ENCODE measurements at places on chromosomes 11 and 22. TPM values are rescaled to one million over a fixed set of nuclear protein-coding genes. Genes with fewer than 3 reads are reported as not detected.
A peak's percentile ranks its signal among the peaks of the same experiment; 100 is the strongest.

- H3K4me1 ChIP-seq = peaks cover 10% of the 10 kb centered on the region
- H3K27me3 ChIP-seq = no peaks in the 10 kb centered on the region
- H3K4me3 ChIP-seq = no peak overlapping the region
- DNase-seq = no peak
These were observed 299.0 kb downstream of the ETS1 start for GRCh38 chr11:128288368-128288767.

GRCh38 chr11:93845181-93846092 is 5.0 kb downstream of the VSTM5 start:
- H3K4me3 ChIP-seq = no peak overlapping the region
- peaks cover 14% of the 10 kb centered on the region for H3K27me3 ChIP-seq
- DNase-seq = no peak

- H3K36me3 ChIP-seq = no peaks in the 10 kb centered on the region
- no peak overlapping the region for H3K27ac ChIP-seq
- no peak for DNase-seq
- H3K4me3 ChIP-seq = no peak overlapping the region
These were observed 21.2 kb downstream of the MS4A4E start for GRCh38 chr11:60221692-60222091.

DNA sequence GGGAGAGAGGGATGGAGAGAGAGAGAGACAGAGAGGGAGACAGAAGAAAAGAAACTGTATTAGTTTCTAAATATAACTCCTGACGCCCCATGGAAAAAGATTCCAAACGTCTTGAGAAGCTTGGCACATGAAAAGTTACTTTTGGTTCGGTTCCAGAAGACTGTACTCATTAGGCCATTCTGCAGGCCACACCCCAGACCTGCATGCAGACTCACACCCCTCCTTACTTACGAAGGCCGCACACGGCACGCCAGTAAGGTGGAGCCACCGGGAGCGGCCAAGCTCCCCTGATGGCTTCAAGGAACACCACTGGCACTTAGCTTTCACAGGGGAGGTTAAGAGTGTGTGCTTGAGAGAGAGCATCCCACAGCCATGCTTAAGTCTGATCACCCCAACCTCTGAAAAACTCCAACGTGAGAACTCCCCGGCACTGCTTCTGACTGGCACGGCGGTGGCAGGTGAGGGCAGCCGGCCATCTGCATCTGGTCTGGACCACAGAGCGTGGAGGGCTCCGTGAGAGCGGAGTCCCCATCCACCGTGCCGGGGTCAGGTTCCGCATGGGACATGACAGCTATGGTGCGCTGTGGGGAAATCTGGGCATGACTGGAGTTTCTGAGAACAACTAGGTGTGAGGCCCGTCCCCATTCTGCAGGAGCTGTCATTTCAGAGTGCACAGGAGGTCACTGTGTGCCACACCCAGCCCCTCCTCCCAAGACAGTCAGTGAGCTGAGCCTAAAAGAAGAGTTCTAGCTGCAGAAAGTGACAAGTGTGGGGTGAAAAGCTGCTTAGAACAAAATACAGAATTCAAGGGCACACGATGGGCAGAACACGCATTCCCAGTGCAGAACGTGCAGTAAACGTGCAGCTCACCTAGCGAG is 62.4 kb downstream of the MYH9 start:
- H3K4me1 ChIP-seq = peaks cover 29% of the 10 kb centered on the region
- peak overlapping the region; percentile 88 for H3K27ac ChIP-seq
- H3K4me3 ChIP-seq = no peak overlapping the region
- peaks cover 65% of the 10 kb centered on the region for H3K36me3 ChIP-seq
- no peak for DNase-seq
- no peaks in the 10 kb centered on the region for H3K27me3 ChIP-seq

JHY gene
- total RNA-seq = 1.4 TPM

DNA sequence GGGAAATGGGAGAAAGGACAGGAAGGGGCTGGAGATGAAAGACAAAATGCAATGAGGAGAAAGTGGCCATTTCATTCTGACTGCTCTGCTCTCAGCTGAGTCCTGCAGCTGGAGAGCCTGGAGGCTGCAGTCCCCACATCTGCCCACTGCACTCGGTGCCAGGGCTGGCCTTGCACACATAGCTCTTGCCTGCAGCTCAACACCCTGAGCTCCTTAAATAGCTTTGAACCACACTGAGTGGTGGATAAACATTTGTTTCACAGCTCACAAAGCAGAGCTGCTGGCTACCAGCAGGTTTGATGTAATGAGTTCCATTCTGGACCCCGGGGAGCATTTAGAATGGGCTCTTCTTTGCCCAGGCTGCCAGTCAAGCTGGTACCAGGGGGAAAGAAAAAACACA is 426.1 kb upstream of the CADM1 start:
- no peaks in the 10 kb centered on the region for H3K36me3 ChIP-seq
- H3K27me3 ChIP-seq = peaks cover 3% of the 10 kb centered on the region
- DNase-seq = no peak
- H3K4me3 ChIP-seq = no peak overlapping the region
- H3K4me1 ChIP-seq = peaks cover 20% of the 10 kb centered on the region

GRCh38 chr11:36532941-36533601 is 23.0 kb upstream of the TRAF6 start:
- peaks cover 16% of the 10 kb centered on the region for H3K27me3 ChIP-seq
- no peak overlapping the region for H3K4me3 ChIP-seq
- H3K27ac ChIP-seq = no peak overlapping the region
- peaks cover 22% of the 10 kb centered on the region for H3K36me3 ChIP-seq

CPT1A gene
- total RNA-seq = 28.1 TPM

DNA sequence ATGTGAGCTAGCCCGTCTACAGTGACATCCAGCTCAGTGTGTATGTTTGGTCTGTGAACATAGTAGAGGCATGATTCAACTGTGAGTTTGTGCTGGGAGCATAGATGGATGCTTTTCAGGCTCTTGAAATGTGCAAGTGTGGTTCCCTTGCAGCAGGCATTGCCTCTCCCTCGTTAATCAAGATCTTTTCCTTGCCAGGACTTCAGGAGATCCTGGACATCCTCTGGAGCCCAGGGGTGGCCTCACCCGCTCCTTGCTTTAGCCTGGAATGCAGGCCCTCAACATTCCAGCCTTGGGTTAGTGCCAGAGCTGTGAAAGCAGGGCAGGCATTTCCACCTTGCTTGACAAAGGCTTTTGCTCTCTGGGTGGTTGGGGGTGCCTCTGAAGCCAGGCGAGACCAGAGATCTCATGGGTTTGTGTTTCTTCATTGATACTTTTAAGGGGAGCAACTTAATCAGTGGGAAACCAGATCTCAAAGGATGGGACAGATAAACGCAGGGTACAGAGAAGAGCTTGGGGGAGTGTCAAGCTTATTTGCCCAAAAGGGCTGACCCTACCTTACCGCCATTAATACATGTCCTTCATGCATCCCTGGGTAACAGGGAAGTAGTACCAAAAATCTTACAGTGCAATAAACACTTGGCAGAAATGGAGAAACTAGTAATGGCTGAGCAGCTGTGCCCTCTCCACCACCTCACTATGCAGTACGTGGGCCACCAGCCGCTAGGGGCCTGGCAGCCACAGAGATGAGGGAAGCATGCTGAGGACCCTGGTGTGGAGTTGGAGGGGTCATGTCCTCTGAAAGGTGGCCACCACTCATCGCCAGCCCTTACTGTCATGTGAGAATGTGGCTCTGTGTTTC is 72.1 kb downstream of the PTPRJ start:
- no peak overlapping the region for H3K4me3 ChIP-seq
- H3K27me3 ChIP-seq = no peaks in the 10 kb centered on the region
- H3K4me1 ChIP-seq = peaks cover 68% of the 10 kb centered on the region
- H3K27ac ChIP-seq = peak overlapping the region; percentile 38

- DNase-seq = no peak
- H3K4me1 ChIP-seq = peaks cover 15% of the 10 kb centered on the region
- no peak overlapping the region for H3K27ac ChIP-seq
- no peak overlapping the region for H3K4me3 ChIP-seq
- no peaks in the 10 kb centered on the region for H3K36me3 ChIP-seq
These were observed 227.6 kb downstream of the MN1 start for GRCh38 chr22:27574002-27574366.

DNA sequence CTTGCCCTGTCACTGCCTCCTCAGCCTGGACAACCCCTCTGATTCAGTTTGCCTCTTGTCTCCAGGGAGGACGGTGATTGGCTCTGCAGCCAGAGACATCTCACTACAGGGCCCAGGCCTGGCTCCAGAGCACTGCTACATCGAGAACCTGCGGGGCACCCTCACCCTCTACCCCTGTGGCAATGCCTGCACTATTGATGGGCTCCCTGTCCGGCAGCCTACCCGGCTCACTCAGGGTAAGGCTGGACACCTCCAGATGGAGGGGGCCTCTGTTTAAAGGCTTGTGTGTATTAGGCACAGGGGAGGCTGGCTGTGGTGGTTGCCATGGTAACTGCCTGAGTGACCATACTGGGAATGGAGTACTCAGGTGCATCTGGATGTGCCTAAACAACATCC is 8.6 kb downstream of the PHLDB1 start:
- H3K36me3 ChIP-seq = no peaks in the 10 kb centered on the region
- peaks cover 70% of the 10 kb centered on the region for H3K4me1 ChIP-seq
- peak; percentile 56 for DNase-seq
- peak overlapping the region; percentile 91 for H3K27ac ChIP-seq

- no peak overlapping the region for H3K4me3 ChIP-seq
- no peak for DNase-seq
- H3K27ac ChIP-seq = no peak overlapping the region
These were observed 11.4 kb downstream of the DGAT2 start for GRCh38 chr11:75779960-75780359.

- H3K27me3 ChIP-seq = peaks cover 8% of the 10 kb centered on the region
- DNase-seq = no peak
- no peak overlapping the region for H3K4me3 ChIP-seq
- H3K4me1 ChIP-seq = peaks cover 4% of the 10 kb centered on the region
- H3K27ac ChIP-seq = no peak overlapping the region
- H3K36me3 ChIP-seq = no peaks in the 10 kb centered on the region
These were observed 14.9 kb upstream of the GALNT18 start for GRCh38 chr11:11636671-11637070.

DNA sequence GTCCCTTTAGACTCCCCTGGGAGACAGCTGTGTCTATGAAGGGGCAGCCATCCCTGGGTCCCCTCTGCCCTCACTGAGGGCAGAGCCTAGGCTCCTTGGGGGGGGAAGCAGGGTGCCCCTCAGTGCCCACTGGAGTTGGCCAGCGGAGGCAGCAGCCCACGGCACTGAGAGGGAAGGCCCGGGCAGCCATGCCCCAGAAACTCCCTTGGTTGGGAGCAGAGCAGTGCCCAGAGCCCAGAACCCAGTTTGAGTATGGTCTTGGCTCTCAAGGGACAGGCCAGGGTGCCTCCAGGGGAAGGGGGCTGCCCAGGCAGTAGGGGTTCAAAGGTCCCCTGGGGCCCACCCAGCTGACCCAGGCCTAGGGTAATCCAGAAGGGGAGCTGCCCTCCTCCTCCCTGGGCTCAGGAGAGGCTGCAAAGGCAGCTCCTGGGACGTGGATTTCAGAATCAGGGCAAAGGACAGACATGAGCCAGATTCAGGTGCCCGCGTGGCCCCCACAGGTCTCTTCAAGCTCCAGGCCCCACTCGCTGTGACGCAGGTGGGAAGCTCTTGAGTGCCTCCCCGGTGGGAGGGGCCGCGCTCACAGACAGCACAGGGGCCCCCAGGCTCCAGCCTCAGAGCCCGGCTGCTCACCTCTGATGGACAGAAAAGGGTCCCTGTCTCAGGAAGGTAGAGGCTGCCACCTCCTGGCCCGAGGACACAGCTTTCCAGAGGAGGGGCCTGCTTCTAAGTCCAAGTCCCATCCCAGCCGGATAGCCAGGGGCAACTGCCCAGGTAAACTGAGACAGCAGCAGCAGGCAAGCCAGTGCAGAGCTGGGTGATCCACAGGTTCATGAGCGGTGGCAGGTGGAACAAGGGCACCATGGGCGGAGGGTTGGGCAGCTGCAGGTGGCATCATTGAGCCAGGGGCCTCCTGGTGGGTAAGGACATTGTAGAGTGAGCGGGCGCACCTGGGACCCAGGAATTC is 2.6 kb downstream of the C11orf21 start:
- H3K4me3 ChIP-seq = no peak overlapping the region
- no peak overlapping the region for H3K27ac ChIP-seq
- no peaks in the 10 kb centered on the region for H3K36me3 ChIP-seq
- H3K4me1 ChIP-seq = no peaks in the 10 kb centered on the region
- H3K27me3 ChIP-seq = peaks cover 4% of the 10 kb centered on the region
- DNase-seq = peak; percentile 72

GRCh38 chr11:27186580-27186979 is 146.0 kb downstream of the BBOX1 start:
- no peak overlapping the region for H3K27ac ChIP-seq
- H3K36me3 ChIP-seq = 0 out of 2 replicates have a peak, but pooled peaks cover 5% of the 10 kb centered on the region
- DNase-seq = no peak
- H3K4me1 ChIP-seq = peaks cover 14% of the 10 kb centered on the region
- H3K27me3 ChIP-seq = no peaks in the 10 kb centered on the region
- H3K4me3 ChIP-seq = no peak overlapping the region

DNA sequence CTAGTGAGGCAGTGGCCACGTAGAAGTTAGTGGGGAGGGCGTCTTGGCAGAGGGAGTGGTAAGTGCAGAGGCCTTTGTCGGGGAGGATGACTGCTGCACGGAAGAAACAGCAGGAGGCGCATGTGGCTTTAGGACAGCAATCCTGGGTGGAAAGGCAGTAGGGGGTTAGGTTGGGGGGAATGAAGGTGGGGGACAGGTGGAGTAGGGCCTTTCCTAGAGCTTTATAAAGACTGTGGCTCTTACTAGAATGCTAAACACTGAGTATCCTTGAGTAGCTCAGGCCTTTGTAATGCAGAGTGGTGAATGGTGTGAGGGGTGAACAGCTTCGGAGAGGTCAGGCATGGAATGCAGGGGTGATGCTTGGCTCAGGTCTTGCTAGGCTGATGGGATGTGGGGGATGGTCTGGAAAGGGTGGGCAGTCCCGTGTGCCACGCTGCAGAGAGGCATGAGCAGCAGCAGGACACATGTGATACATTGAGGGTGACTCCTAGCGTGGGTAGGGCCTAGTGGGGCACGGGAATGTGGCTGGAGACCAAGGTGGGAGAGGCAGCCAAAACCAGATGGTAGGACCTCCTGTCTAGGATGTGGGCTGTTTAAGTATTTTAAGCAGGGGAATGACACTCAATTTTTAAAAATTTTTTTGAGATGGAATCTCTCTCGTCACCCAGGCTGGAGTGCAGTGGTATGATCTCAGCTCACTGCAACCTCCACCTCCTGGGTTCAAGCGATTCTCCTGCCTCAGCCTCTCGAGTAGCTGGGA is 19.2 kb downstream of the AP2A2 start:
- no peaks in the 10 kb centered on the region for H3K27me3 ChIP-seq
- H3K27ac ChIP-seq = peak overlapping the region; percentile 99
- peaks cover 20% of the 10 kb centered on the region for H3K36me3 ChIP-seq
- peak overlapping the region; percentile 49 for H3K4me3 ChIP-seq
- H3K4me1 ChIP-seq = peaks cover 75% of the 10 kb centered on the region
- peak; percentile 72 for DNase-seq

GRCh38 chr11:76025068-76025467 is 181.2 kb downstream of the WNT11 start:
- peaks cover 19% of the 10 kb centered on the region for H3K4me1 ChIP-seq
- DNase-seq = no peak
- H3K27ac ChIP-seq = no peak overlapping the region
- H3K36me3 ChIP-seq = peaks cover 15% of the 10 kb centered on the region

APOL6 gene
- 0.21 TPM for total RNA-seq

GRCh38 chr11:68396516-68396915 is 64.0 kb upstream of the PPP6R3 start:
- H3K27ac ChIP-seq = no peak overlapping the region
- no peaks in the 10 kb centered on the region for H3K27me3 ChIP-seq
- DNase-seq = no peak
- peaks cover 6% of the 10 kb centered on the region for H3K36me3 ChIP-seq
- no peaks in the 10 kb centered on the region for H3K4me1 ChIP-seq

- no peaks in the 10 kb centered on the region for H3K36me3 ChIP-seq
- peaks cover 22% of the 10 kb centered on the region for H3K4me1 ChIP-seq
- DNase-seq = no peak
- H3K27me3 ChIP-seq = peaks cover 9% of the 10 kb centered on the region
- H3K4me3 ChIP-seq = no peak overlapping the region
These were observed 17.0 kb downstream of the FADS3 start for GRCh38 chr11:61874377-61874809.

All from WTC11 (cell line).